Esophagus squamous epithelium (tissue), 5 donors: ENCODE measurements at places on chromosomes 7 and 10.
A peak's percentile ranks its signal among the peaks of the same experiment; 100 is the strongest.

- DNase-seq = no peak
These were observed 60.1 kb downstream of the TACC2 start for GRCh38 chr10:122049076-122049475.

DNA sequence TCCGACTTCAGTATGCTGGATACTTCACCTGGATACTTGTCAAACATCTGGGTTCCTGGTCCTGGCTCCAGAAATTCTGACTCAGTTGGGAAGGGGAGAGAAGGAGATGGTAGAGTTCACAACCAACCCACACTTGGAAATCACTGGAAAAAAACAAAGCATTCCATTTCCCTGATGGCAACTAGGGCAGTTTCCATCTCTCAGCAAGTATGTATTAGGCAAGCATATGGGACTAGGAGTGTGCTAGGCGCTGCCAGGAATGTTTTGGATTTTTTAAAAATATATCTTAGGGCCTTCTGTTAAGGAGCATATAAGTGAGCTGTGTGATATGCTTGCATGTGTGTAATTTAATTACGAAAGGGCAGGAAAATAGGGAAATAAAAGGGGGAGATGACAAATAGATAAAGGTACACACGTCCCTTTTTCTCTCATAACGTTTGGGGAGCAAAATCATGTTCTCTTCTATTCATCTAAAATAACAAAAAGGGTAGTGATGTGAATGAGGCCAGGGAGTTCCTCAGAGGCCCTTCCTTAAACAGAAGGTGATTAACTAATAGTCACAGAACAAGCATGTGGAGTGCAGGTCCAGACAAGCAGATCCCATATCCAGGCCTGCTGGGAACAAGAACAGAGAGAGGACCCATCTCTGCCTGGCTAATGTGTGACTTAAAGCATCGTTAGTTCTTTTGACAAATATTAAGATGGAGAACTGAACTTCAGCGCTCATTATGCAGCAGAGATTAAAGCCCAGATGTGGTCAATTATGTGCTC, 64.5 kb upstream of the NFE2L3 start:
- no peak for DNase-seq

DNA sequence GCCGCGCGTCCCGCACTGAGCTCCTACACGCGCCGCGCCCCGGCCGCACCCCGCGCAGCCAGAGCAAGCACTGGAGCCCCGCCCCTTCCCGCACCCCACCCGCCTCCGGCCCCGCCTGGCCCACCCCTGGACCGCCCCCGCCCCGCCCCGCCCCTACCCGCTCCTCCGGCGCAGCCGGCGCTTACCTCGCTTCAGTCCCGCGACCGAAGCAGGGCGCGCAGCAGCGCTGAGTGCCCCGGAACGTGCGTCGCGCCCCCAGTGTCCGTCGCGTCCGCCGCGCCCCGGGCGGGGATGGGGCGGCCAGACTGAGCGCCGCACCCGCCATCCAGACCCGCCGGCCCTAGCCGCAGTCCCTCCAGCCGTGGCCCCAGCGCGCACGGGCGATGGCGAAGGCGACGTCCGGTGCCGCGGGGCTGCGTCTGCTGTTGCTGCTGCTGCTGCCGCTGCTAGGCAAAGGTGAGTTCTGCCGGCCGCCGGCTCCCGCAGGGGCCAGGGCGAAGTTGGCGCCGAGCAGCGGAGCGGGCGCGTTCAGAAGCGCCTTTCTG, at the start of gene RET:
Gene RET (plus strand): TSS at position 194 of the 545 bp plus-strand sequence. CDS start 190 bp downstream, at position 384.
- no peak for DNase-seq

- DNase-seq = no peak
These were observed 90.5 kb upstream of the PITRM1 start for GRCh38 chr10:3263082-3263481.

GRCh38 chr10:61941202-61941681, 39.7 kb downstream of the ARID5B start:
- no peak for DNase-seq

DNA sequence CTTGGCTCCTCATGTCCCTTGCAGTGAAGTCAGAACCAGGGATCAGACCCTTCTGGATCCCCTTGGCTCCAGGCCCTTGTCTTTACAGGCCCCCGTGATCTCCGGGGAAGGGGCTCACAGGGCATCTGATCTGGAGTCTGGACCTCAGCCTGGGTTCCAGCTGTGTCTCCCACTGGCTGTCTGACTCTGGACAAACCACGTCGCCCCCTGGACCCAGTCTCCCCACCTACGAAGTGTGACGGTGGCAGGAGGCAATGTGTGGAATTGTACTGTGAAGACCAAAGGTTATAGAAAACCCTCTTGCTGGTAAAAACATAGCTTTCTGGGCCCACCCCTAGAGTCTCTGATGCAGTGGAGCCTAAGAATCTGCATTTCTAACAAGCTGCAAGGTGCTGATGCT, 15.5 kb upstream of the C10orf71 start:
- DNase-seq = no peak

DNA sequence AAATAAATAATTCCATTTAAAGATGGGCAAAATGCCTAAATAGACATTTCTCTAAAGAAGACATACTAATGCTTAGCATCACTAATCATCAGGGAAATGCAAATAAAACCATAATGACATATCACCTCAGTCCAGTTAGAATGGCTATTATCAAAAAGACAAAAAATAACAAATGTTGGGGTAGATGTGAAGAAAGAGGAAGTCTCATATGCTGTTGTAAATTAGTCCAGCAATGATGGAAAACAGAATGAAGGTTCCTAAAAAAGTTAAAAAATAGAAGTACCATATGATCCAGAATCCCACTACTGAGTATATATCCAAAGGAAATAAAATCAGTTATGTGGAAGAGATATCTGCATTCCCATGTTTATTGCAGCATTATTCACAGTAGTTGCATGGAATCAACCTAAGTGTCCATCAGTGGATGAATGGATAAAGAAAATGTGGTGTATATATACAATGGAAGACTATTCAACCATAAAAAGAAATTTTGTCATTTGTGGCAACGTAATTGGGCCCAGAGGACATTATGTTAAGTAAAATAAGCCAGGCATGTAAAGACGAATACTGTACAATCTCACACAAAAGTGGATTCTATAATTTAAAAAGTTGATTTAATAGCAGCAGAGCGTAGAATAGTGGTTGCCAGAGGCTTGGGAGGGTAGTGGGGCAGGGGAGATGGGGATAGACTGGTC, 52.0 kb downstream of the TCAF1 start:
- no peak for DNase-seq

- no peak for DNase-seq
These were observed 261.9 kb downstream of the ARL4A start for GRCh38 chr7:12949060-12949931.

- no peak for DNase-seq
These were observed 108.2 kb downstream of the HIP1 start for GRCh38 chr7:75630549-75630948.

- peak; percentile 7 for DNase-seq
These were observed 841 bp downstream of the GLUD1 start for GRCh38 chr10:87093632-87094372.

- DNase-seq = no peak
These were observed 66.1 kb downstream of the PRTFDC1 start for GRCh38 chr10:24886290-24886680.

- DNase-seq = no peak
These were observed 11.2 kb upstream of the WIPF3 start for GRCh38 chr7:29794959-29795629.

DNA sequence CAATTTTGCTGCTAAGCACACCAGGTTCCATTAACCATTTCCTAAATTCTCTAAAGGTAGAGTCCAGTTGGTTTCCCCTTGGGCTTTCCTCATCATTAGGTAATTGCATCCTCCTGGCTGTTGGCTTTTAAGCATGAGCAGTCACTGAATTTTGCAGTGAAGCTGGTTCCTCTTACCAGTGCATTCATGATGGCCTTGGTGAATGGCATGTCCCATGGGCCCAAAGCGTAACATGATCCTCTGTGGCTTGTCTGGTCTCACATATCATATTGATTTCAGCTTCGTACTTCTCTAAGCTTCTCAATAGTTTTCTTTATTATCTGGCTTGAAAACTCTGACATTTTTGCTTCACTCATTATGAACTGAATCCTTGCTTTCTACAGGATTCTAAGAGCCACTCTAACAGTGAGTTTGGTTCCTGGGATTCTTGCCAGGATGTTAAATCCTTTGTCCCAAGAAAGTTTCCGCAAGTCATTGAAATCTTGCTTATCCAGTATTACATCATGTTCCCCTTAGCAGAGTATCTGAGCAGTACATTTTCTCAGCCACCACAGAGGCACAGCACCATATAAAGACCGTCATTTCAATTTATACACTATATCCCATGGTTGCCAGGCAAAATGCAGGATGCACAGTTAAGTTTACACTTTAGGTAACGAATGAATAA, 134.2 kb downstream of the PTN start:
- no peak for DNase-seq

GRCh38 chr7:67413670-67414069, 417.0 kb downstream of the TYW1 start:
- DNase-seq = no peak

DNA sequence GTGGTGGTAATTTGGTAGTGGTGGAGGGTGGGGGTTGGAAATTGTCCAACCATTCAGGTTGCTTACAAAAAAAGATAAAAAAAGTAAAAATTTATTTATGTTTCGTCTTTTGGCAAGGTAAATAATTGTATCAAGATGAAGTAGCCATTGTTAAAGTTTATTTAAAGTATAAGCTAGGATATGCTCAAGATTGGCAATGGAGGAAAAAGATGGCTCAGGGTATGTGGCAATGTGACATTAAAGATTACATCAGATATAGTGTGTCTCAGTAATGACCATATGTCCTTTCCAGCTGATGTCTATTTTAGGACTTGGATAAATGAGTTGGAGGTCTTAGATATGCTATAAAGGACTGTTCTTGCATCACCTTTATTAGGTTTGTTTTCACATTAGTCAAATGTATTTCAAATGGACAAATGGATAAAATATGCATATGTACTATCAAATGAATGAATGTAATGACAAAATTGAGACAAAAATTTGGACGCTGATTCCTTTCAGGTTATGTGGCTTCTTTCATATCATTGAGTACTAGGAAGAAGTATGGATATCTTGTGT, 60.9 kb downstream of the ST7 start:
- DNase-seq = no peak

DNA sequence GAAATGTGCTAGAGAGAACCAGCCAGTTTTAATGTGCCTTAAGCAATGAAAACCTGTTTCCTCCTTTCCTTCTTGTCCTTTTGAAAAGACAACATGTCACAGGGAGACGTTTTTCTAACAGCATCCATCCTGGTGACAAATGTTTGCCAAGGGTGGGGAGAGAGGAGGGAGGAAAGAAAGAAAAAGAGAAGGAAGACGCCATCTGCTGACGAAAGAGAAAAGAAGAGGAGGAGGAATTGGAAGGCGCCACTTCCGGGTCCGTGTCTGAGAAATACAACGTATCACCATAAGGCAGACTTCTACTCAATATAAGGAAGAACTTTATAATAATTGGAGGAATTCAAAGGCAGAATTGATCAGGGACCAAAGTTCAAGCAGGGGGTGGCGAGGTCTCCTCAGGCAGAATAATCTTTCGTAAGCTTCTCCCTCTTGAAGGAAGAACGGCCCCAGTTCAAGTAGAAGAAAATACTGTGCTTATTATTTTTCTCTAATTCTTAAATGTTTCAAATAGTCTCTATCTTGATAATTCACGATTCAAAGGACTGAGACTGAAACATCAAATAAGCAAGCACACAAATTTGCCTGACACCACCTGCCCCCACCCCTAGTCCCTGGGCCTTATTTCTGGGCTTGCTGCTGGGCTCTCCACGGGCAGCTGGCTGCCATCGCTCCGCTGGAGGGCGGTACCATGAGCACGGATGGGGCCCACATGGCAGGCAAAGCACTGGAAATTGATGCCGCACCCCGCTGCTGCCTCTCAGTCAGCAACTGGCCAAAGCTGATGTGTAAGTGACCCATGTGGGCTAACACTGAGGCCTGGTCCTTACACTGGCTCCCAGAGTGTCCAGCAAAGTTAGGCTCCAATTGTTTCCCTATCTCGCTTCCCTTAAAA, 273.7 kb upstream of the KLF14 start:
- DNase-seq = no peak

DNA sequence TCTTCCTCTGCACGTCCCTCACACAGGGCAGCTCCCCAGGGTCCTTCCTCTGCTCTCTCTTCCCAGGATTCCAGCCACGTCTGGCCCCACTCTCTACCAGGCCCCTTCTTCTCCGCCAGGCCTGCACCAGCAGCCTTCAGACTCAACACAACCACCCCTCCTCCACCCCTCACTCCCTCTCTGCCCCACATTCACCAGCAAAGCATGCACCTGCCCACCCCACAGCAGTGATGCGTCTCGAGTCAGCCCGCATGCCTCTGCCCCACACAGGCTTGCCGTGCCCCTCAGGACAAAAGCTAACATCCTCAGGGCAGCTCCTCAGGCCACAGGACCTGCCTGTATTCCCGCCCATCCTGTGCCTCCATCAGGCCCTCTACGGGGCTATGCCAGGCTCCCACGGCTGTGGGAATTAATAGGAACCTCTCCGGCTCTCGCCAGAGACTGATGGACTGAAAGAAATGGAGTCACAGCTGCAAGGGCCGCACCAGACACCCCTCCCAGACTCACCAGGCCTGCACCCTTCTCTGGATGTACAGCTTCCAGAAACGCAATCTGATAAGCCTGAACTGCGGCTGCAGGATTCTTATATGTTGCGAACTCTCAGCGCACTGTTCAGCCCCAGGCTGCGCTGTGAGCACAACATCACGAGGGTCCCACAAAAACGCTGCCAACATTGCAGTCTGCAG, 100.1 kb downstream of the CYTH3 start:
- DNase-seq = no peak

DNA sequence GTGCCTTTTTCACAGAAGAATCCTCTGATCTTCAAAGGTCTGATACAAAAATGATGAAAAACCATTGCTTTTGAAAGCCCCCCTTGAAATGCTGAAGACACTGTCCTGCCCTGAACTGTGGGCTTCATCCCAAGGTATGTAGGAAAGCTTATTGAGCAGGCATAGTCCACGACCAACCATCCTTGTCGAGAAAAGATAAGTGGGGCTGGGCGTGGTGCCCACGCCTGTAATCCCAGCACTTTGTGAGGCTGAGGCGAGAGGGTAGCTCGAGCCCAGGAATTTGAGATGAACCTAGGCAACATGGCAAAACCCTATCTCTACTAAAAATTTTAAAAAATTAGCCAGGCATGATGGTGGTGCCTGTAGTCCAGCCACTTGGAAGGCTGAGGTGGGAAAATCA, 25.6 kb downstream of the TACR2 start:
- DNase-seq = no peak

DNA sequence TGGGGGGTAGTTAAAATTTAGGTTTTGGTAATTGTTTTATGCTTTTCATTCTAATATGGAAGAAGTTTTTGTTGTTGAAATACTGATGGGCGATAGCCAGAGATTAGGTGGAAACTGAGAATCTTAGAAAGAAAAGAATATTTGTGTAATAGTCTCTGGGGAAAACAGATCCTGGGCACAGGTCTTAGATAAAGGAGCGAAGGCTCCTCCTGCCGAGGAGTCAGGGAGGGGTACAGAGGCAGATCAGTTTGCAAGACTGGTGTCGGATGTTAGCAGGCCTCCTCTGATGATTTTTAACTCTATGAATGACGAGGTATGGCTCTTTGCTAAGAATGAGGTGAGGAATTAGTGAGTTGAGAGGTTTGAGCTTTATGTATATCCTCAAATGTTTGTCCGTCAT, 339.7 kb downstream of the HGF start:
- DNase-seq = no peak
